ENCODE measurements at places on chromosomes 5 and 9. TPM values are rescaled to one million over a fixed set of nuclear protein-coding genes. Genes with fewer than 3 reads are reported as not detected.

- DNase-seq: no peak
These were observed 2.7 kb downstream of the CEL start for GRCh38 chr9:133064241-133065069.

- DNase-seq: no peak
These were observed 258.5 kb downstream of the AGTPBP1 start for GRCh38 chr9:85483208-85483607.

- no peak for DNase-seq
These were observed 134.0 kb downstream of the FOXD1 start for GRCh38 chr5:73314395-73315257.

DNA sequence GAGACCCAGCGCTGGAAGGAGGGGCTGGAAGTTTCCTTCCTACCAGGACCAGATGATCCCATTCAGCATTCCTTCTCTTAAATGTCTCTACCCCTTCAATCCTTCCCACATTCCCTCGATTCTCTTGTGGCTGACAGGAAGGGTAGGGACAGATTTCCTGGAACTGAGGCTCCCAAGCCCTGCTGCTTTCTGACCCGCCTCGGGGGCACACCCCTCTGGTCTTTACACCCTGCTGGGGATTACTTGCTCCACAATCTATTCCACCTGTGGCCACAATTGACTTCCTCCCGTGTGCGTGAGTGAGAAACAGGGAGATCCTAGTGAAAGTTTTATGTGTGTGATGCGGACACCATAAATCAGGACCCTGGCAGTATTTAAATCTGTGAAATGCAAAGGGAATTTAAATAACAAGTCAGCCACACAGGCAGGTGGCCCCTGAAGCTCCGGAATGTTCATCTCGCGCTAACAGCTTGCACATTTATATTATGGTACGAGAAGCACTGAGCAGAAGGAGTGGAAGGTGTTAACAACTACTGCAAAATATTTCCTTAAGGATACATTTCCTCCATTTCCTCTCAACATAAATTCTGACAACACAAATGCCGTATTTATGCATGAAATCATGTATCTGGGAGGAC, 237.5 kb downstream of the SLIT3 start:
- DNase-seq: no peak

DNA sequence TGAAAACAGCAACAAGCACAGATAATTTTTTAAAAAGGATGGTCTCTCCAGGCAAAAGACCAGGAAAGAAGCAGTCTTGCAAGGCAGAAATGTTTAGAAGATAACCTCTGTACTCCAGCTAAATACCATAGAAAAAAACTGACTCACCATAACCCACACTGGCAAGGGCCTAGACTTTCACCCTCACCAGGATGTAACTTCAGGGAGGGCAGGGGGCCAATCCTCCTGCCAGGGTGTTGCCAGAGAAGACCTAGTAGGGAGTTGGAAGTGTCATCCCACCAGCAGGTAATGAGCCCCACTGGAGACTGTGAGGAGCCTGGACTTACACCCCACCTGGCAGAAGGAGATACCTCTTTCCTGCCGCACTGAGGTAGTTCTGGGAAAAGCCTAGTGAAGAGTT, 97.6 kb downstream of the PRELID2 start:
- DNase-seq: no peak

GRCh38 chr9:112037281-112038016, 137.6 kb downstream of the SUSD1 start:
- peak; percentile 45 for DNase-seq

GRCh38 chr5:75588666-75589065, 22.6 kb upstream of the ANKDD1B start:
- no peak for DNase-seq

DNA sequence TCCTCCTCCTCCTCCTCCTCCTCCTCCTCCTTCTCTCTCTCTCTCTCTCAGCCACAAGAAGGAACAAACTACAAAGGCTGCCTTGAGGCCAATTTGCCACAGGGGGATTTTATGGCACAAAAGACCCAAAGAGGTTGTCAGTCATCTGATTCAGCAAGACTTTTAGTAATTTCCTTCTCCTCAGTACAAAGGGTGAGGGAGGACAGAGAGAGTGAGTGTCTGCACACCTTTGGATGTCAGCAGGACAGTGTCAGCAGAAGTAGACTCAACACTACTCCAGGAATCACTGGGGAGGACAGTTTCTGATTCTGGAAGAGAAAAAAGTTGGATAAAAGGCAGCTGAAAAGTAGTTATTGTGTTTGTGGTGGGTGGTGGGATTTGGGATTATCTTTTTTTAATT, 13.6 kb downstream of the TIMD4 start:
- no peak for DNase-seq

- no peak for DNase-seq
These were observed at the start of gene SYNPO for GRCh38 chr5:150640311-150641005. SYNPO (plus strand) TSS chr5:150640660; CDS start chr5:150648276, 7,616 bp downstream.

DNA sequence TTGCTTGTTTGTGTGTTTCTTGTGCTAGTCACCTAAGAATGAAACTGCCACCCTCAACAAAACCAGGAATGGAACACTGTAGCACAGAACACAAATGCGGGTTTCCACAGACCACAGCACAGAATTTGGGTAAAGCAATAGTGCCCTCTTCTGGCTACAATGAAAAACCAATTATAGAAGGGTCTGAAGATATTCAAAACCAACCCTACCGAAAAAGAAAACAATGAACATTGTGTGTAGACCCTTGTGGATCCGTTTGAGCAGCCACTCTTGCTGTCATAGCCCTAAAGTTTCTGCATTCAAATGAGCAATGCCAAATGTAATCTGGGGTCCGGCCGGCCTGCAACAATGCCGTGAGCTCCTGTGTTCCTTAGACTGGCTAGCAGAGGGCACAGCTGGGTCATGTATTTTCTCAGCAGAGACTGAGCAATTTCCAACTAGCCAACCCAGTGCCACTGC, 8.3 kb upstream of the ENC1 start:
- DNase-seq: no peak

DNA sequence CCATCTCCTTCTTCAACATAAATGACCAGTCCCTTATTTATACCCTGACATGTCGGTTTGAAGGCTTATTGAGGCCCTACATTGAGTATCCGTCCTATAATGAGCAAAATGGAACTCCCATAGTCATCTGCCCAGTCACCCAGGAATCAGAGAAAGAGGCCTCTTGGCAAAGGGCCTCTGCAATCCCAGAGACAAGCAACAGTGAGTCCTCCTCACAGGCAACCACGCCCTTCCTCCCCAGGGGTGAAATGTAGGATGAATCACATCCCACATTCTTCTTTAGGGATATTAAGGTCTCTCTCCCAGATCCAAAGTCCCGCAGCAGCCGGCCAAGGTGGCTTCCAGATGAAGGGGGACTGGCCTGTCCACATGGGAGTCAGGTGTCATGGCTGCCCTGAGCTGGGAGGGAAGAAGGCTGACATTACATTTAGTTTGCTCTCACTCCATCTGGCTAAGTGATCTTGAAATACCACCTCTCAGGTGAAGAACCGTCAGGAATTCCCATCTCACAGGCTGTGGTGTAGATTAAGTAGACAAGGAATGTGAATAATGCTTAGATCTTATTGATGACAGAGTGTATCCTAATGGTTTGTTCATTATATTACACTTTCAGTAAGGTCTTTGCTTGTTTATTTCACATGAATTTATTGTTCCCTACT, 38.2 kb upstream of the BTNL3 start:
- no peak for DNase-seq

- DNase-seq: no peak
These were observed 764 bp downstream of the PCDHA11 start for GRCh38 chr5:140869555-140869886.

DNA sequence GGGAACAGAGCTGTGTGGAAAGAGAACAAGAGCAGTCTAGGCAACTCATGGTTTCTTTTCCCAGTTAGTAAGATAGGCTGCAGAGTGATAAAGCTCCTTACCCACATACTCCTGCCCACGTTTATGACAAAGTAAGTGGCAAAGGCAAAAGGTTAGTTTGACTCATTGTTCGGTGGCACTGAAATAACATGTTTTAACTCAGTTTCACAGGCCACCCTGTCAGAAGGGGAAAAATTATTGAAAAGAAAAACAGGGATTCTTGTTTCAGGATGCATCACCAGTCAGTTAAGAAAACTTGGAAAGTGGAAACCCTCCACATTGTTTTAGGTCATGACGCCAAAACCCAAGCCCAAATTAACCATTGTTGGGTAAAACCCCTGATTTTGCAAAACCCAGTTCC, 22.3 kb upstream of the DAB2 start:
- no peak for DNase-seq

- DNase-seq: no peak
These were observed 961.6 kb upstream of the CDH18 start for GRCh38 chr5:20949636-20950035.

DNA sequence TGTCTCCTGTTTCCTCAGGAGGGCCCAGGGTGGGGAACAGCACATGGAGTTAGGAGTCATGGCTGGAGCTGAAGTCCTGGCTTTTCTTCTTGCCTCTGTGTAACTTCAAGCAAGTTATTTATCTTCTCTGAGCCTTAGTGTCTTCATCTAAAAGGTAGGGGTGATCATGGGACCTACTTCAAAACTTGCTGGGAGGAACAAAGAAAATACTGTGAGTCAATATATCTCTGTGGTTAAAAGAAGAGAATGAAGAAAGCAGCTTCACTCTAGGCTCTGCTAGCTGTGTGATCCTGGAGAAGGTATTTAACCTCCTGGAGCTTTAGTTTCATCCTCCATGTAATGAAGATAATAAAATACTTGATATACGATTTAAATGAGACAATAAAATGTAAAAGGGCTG, 26.5 kb downstream of the AFAP1L1 start:
- DNase-seq: no peak

- no peak for DNase-seq
These were observed 46.7 kb upstream of the TBC1D9B start for GRCh38 chr5:179954434-179954833.

GRCh38 chr5:136308212-136308795, 57.0 kb downstream of the TRPC7 start:
- no peak for DNase-seq

Gene REXO4
- total RNA-seq: 67.5 TPM

Gene TIMD4
- 1.4 TPM for total RNA-seq

Gene ST6GALNAC4
- total RNA-seq: 25.7 TPM

Gene ECM2
- not detected for total RNA-seq

Gene PDGFRB
- 0.40 TPM for total RNA-seq

Gene PSD2
- total RNA-seq: not detected

Gene PCDHA11
- not detected for total RNA-seq
